ENCODE measurements at places on chromosomes 2 and 18. TPM values are rescaled to one million over a fixed set of nuclear protein-coding genes. Genes with fewer than 3 reads are reported as not detected.

Gene KLHL14
- total RNA-seq: not detected

Gene PSD4
- total RNA-seq: 25.0 TPM

Gene GNLY
- total RNA-seq: not detected

Gene CCDC148
- 0.26 TPM for total RNA-seq

Gene ALPI
- total RNA-seq: not detected

Gene ZC3H6
- total RNA-seq: 5.6 TPM

DNA sequence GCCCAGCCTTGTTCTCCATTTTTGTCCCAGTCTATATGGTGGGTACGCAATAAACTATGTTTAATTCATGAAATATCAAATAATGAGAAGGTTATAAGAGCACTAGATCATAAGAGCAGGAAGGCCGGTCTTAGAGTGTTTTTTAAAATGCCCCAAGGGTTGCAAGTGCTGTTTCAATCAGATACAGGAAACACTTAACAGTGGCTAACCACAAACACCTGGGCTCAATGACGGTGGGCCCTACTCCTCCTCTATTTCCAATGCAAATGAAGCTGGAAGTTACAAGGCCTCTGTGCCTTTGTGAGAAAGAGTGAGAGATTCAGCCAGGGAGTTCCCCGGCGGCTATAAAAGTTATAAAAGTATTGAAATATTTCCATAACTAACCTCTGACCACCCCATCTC, 18.9 kb upstream of the WDR33 start:
- DNase-seq: peak; percentile 37

GRCh38 chr18:79784071-79784913, 13.4 kb upstream of the KCNG2 start:
- DNase-seq: no peak

DNA sequence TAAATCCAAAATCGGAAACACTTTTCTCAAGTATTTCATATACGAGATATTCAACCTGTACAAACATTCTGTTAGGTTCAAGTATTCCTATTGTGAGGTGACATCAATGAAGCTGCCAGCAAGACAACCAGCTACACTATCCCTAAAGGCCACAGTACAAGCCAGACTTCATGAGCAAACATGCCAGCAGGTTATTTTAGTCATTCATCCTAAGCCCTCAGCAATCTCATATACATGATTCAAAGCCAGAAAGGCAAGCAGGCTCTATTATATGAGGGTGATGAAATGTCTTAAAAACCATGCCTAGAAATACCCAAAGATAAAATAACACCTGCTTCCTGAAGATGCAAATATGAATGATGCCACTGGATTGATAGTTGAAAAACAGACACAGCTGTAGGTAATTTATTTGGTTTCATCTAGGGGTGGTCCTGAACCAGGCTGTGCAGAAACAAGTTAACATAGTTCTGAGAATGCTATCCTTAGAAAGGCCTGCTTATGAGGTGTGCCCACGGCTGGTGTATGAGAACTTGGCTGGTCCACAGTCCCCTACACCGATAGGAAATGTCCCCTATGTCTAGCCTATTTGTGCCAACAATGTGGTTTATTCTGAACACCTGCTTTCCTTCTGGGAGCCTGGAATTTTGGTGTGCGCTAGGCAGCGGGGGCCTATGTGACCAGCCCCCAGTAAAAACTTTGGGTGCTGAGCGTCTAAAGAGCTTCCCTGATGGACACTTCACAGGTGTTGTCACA, 48.2 kb upstream of the KIDINS220 start:
- DNase-seq: peak; percentile 29

- DNase-seq: no peak
Observed at GRCh38 chr18:39969803-39970494, 1985.1 kb upstream of the PIK3C3 start.

DNA sequence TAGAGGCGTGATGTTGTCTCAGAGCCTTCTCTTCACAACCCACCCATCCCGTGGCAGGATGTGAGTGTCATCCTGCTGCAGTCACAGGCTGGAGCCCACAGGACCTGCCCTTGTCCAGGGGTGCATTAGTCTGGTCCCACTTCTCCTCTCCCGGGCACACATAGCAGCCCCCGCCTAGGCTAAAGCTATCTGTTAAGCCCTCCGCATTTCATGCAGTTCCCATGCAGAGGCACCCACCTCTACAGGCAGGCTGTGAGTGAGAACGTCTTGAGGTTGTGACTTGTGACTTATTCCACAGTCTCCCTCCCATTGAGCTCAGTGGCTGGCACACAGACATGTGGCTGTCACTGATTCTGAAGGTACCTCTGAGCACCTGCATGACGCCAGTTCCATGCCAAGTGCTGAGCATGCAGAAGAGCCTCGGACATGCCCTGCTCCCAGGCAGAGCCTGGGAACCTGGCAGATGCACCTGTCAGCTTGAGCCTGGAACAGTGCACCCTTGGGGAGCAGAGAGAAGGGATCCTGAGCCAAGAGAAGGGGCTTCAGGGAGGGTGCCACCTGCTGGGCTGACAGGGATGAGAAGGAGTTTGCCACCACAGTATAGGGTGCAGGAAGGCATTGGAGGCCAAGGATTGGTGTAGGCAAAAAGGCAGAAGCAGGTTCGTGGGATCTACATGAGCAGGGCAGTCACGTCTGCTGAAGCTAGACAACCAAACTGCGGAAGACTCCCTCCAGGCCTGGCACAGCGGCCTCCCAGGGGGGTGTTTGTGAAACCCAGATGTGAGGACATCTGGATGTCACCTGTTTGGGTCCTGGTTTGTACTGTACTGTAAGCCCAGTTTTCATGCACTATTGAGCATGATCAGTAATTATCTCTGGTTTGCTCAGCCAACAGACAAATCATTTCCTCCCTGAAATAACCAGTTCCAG, 213.6 kb downstream of the GLI2 start:
- DNase-seq: no peak

- no peak for DNase-seq
Observed at GRCh38 chr18:38402509-38402908, 836.9 kb upstream of the CELF4 start.

DNA sequence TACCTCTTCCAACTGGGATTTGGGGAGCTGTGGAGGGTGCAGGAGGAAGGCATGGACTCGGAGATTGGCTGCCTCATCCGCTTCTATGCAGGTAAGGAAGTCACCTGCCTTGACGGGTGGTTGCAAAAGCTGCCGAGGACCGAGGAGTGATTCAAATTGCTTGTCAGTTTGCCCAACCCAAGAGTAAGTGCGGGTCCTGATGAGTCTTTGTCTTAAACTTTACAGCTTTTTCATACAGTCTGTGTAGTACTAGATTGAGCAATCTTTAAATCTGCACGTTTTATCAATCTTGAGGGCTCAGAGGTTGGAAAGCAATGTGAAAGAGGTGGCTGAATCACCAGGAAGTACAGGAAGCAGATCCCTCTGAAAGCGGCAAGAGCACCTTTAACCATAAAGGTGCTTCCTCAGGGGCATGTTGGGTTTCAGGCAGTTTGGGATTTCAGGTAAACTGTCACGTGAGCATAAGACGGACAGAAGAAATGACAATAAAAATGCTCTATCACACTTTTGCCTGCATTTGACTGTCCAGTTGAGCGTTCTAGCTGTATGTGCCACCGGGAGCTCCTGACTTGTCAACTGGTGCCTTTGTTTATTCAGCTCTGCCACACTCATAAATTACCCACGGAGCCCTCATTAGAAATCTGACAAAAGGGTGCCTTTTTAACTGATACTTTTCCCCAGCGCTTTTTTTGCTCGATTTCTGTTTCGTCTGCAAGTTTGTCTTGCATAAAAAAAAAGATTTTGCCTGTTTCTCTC, 2.0 kb downstream of the PHLPP1 start:
- peak; percentile 95 for DNase-seq

- DNase-seq: peak; percentile 70
Observed at GRCh38 chr2:216149741-216150140, 40.6 kb downstream of the XRCC5 start.

GRCh38 chr2:150639383-150639782, 151.9 kb upstream of the RND3 start:
- no peak for DNase-seq

DNA sequence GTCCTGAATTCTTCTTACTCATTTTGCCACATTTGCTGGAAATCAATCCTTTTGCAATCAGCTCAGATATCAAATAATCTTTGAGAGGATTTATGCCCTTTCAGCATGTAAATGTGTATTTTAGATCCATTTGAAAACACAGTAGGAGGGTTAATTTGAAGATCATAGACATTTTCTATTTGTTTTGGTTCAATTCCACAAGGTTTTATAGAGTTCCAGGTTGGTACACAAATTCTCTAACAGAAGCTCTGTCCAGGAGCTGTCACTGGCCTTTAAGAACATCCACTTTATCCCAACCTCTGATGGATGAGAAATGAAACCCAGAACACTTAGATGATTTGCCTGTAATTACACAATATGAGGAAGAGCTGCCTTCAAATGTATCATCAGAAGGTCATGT, 157.3 kb upstream of the CHAC2 start:
- DNase-seq: no peak

- DNase-seq: no peak
Observed at GRCh38 chr18:73973972-73974371, 173.7 kb downstream of the FBXO15 start.

- DNase-seq: peak; percentile 8
Observed at GRCh38 chr2:142307086-142307485, 176.3 kb upstream of the LRP1B start.

DNA sequence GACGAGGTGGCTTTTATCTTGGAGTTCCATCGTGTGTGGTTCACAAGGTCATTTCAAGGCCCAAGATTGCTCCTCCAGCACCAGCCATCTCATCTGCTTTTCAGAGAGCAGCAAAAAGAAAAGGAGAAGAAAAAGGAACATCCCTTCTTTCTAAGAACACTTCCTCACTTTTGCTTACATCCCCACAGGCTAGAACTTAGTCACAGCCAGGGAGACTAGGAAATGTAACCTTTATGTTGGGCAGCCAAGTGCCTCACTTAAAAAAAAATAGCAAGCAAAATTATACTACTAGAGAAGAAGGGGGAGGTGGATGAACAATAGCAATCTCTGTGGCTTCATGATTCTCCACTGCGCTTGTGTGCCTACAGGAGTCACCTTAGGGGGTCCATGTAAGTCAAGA, 141.8 kb downstream of the SMAD2 start:
- no peak for DNase-seq

DNA sequence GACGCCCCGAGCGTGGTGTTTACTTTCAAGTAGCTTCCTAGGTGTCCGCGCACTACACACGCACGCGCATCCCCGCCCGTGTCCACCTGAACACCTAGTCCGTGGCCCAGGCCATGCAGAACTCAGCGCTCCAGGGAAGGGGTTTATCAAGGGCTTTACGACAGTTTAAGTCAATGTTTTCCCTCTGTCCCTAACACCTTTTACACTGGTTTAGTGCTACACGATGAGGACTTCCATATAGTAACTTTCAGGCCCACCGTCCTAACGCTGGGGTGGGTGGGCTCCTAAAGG, 1.4 kb upstream of the BCL2 start:
- peak; percentile 12 for DNase-seq

DNA sequence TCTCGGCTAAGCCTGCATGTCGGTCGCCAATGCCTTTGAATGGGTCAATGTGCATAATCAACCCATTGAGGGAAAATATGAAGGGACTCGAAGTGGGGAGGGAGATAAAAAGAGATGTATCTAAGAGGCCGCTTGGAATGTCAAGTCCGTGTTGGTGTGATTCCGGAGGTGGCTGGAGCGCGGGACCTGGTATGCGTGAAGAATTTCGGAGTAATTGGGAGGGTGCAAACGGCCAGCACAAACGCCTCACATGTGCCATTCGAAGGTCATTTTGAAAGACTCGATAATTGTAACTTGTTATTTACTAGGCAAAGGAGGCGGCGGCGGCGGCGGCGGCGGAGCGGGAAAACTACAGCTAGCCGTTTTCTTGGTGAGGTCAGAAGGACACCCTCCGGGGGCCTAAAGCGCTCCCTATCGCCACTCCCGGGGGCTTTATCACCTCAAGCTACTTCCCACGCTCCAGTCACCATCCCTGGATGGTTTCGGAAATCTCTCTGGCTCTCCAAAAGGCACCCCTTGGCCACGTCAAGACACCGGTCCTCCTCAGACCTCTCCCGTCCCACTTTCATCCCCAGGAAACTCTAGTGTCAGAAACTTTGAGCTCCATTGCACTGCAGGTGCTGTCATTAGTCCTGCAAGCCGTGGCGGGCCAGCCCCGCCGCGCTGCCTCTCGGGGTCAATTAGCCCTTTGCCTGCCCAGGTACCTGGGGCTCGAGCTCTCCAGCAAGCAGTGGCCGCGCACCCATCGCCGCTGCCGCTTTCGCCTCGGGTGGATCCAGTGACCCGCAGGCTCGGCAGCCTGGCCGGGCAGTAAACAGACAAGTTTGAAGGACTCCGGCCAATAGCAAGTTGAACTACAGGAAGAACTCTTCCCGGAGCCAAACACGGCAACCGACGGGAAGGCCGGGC, 1.5 kb downstream of the ERBB4 start:
- no peak for DNase-seq

Data from bronchial epithelial cell (primary cell).